H1 (cell line): ENCODE measurements at places on chromosomes 12 and 14.

DNA sequence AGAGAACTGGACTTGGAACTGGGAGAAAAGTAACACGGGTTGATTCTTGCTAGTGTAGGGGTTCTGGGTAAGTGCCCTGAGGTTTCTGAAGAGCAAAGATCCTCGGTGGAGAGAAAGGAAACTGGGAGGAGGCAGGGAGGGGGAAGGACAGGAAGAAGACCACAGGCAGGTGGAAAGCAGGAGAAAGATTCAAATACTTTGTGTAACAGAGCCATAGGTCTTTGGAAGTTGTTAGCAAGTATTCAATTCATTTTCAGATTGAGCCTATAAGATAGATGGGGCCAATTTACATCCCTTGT is 1.3 kb downstream of the PNP start:
- DNase-seq: no peak

DNA sequence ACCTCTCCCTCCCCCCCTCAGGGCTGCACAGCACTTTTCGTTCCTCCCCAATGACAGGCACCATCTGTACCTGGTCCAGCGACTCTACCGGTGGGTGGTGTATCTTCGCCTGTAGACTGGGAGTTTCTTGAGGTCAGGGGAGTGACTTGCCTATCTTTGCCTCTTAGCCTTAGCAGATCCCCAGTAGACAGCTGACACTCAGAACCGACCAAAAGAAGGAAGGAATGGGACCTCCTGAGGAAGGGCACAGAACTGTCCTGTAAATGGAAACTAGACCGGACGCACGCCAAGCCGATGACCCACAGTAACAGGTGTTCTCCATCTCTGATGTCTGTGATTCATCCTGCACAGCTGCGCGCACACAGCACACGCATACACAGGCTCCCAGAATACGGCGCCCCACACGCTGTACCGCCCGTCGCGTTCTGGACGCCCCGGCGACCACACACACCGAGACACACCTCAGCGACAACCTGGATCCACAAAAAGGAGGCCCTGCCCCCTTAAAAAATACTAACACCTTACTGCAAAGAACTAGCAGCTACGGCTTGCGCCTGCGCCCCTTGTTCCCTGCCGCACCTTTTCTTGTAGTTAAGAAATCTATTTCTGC is 673 bp upstream of the TTC9 start:
- no peak for DNase-seq

DNA sequence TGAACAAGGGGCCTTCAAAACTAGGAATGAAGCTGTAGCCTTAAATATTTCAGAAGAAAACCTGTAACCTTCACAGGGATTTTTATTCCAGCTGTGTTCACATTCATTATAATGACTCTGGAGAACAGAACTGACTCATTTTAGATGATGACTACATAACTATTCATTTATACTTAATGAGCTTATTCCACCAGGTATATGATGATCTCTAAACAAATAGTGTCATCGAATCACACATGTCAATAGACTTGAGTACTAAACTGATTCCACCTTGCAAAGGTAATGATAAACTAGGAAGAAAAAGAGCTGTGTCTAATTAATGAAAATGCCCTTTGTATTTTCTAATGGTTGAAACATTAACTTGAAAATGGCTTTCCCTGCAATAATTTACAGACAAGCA is 433.2 kb downstream of the PDZRN4 start:
- DNase-seq: no peak

- DNase-seq: no peak
Observed at GRCh38 chr14:105876158-105876557, 349.8 kb downstream of the TMEM121 start.

DNA sequence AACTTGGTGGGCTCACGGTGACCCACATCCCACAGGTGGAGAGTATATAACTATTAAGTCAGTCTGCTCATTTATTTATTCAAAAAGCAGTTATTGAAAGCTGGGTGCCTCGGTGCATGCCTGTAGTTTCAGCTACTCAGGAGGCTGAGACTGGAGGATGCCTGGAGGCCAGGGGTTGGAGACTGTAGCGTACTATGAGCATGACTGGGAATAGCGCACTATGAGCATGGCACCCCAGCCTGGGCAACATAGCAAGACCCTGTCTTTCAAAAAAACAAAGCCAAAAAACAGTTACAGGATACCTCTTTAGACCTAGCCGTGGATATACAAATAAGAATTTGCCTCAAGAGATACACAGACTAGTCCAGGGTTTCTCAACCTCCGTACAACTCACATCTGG is 139.8 kb downstream of the ZFP36L1 start:
- no peak for DNase-seq
